ENCODE measurements at places on chromosomes 2 and 18.

DNA sequence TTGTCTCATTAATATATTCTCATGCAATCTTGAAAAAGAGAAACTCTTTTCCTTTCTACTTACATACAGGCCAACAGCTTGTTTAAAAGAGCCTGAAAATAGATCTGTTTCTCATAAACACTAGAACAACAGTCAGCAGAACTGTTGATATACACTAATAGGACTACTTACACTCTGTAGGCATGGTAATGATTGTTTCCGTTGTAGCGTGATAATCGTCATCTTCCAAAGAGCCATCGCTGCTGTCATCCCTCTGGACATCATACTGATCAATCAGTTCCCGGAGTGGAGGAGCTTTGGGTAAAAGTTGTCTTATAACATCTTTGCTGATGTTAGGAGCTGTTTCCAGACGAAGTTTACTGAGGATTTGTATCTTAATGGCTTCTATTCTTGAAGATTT lies 476 bp downstream of the MSTN start:
- DNase-seq: no peak

DNA sequence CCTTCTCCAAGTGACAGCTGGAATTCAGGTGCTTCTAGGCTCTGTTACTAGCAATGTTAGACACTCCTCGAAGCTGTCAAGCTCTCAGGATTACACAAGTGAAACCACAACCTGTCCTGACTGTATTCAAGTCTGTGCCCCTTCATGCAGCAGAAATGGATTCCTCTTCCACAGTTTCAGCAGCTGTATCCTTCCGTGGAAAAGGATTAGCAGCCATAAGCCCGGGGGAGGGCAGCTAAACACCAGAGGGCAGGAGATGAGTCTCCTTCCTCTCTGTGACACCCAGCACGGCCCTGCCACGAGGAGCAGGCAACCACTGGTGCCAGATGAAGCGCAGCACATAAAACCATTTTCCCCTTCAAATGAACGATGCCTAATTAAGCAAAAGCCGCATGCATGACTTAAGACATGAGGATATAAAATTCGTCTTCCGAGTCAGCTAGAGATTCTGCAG lies 1.2 kb downstream of the ST3GAL5 start:
- peak; percentile 50 for DNase-seq

DNA sequence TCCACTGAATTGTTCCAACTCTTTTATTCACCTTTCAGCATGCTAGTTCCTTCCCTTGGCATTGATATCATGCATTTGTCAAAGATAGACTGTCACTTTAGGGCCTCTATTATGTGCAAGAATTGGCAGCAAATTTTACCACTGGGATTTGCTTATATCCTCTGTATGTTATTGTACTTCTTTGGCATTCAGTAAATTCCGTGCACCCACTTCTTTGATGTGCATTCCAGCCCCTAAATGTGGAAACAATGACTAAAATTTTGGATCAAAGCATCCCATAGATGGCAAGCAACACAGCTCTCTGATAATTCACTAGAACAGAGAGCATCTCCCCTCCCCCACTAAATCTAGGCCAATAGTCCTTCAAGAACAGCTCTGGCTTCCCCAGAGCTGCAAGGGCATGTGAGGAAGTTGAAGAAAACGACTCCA lies 399.0 kb upstream of the HNRNPA3 start:
- no peak for DNase-seq

DNA sequence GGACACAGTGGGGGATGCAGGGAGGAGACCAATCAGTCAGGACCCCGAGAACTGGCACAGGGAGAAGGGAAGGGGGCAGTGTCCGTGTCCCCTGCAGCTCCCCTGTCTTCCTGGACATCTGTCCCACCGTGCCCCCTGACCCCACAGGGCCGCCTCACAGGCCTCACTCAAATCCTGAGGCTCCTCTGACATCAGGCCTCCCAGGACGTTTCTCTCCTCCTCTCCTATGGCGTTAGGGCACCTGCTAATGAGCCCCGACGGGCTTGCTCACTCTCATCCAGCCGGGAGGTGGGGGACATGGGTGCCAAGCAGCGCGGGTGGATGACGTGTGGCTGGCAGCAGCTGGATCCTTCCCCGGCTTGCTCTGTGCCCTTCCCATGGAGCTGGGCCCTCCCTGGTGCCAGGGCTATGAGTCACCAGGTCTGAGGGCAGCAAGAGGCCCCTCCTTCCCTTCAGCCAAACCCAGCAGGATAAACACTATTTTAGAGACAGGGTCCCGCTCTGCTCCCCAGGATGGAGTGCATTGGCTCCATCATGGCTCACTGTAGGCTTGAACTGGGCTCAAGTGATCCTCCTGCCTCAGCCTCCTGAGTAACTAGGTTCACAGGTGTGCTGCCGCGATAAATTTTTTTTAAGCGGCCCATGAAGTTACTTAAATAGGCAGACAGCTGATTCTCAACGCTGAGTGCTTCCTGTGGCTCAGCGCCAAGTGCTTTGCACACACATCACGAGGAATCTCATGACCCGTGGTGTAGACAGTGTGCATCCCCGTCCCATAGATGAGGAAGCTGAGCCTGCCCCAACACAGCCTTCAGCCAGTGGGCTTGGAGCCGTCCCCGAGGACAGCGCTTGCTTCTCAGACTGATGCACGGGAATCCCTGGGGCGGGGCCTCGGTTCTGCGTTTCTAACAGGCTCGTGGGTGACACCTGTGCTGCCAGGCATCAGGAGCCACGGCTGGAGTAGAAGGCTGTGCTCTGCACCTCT lies 64.5 kb upstream of the HDAC4 start:
- peak; percentile 26 for DNase-seq

GRCh38 chr2:185507719-185508118 lies 230.9 kb upstream of the FSIP2 start:
- no peak for DNase-seq

- no peak for DNase-seq
Observed at GRCh38 chr2:215274829-215275228, 37.0 kb upstream of the ATIC start.

Data from activated CD4-positive, CD25-positive, alpha-beta regulatory T cell treated with anti-CD3 and anti-CD28 coated beads, Interleukin-2, amount 50 U/mL, for 72 hours (primary cell).